ENCODE measurements at places on chromosomes 11 and 22.

DNA sequence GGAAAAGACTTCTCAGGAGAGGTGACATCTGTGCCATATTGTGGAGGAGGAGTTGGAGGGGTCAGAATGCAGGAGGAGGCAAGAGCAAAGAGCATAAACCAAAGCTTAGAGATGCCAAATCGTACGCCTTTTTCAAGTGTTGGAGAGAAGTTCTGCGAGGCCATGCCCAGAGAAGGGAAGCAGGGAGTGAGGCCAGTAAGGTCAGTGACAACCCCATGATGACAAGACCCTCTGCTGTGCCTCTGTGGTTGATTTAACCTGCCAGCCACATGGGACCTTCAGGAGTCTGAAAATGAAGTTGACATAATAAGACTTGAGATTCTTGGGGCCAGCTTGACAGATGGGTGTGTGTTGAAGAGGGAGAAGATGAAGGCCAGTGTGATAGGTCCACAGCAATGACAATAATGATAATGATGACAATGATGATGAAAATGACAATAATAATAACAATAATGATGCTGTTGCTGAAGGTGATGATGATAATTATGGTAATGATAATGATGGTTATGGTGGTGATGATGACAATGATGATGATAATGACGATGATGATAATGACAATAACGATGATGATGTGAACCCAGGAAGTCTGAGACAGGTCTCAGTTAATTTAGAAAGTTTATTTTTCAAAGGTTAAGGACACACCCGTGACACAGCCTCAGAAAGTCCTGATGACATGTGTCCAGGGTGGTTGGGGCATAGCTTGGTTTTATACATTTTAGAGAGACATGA is 152.6 kb upstream of the B3GAT1 start:
- no peak for DNase-seq

GRCh38 chr11:45618897-45619296 is 46.5 kb downstream of the CHST1 start:
- DNase-seq, result no peak

- peak; percentile 82 for DNase-seq
These were observed at the start of the genes NUDT22 and TRPT1 for GRCh38 chr11:64225608-64226506. TSS of gene NUDT22 (plus strand) at chr11:64226274. CDS start at chr11:64226653, 379 bp downstream. TSS of gene TRPT1 (minus strand) at chr11:64226186. CDS start at chr11:64225860, 326 bp downstream.

DNA sequence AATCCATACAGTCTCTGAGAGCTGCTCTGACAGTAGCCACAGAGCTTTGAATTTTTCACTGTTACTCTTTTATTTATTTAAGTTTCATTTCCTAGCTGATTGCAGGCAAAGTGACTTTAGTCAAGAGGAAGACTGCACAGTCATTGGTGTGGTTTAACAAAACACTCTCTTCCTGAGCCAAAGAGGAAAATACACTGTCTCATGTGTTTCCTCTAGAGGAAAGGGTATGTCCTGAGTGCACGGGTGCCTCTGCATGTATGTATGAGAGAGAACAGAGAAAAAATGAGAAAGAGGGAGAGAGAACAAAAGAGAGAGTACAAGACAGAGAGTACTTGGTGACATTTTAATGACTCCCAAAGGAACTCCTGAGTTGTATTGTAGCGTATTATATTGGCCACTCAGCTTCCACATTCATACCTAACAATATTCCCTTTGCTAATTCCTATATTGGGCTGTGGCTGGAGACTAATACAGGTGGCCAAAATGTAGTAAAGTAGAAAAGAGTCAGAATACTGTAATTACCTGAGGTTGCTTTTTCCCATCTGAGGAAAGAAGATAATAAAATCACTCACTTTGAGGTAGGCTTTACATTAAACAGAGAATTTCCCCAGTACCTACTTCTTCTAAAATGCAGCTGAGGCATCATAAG is at the start of gene OR4D9:
OR4D9 (plus strand) TSS at position 599 of the 649 bp plus-strand sequence. CDS start 3,374 bp downstream, outside the sequence.
- DNase-seq, result no peak

- DNase-seq, result no peak
These were observed 53.3 kb upstream of the CLDN5 start for GRCh38 chr22:19577422-19577966.

DNA sequence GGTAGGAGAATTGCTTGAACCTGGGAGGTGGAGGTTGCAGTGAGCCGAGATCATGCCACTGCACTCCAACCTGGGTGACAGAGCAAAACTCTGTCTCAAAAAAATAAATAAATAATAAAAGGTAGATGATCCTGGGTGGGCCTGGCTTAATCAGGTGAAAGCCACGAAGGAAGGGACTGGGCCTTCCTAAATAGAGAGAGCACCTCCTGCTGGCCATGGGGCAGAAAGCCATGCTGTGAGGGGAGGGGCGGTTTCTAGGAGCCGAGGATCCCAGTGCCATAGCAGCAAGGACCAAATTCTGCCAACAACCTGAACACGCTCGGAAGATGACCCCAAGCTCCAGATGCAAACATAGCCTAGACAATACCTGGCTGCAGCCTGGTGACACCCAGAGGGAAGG is 24.5 kb upstream of the DGKZ start:
- DNase-seq, result no peak

DNA sequence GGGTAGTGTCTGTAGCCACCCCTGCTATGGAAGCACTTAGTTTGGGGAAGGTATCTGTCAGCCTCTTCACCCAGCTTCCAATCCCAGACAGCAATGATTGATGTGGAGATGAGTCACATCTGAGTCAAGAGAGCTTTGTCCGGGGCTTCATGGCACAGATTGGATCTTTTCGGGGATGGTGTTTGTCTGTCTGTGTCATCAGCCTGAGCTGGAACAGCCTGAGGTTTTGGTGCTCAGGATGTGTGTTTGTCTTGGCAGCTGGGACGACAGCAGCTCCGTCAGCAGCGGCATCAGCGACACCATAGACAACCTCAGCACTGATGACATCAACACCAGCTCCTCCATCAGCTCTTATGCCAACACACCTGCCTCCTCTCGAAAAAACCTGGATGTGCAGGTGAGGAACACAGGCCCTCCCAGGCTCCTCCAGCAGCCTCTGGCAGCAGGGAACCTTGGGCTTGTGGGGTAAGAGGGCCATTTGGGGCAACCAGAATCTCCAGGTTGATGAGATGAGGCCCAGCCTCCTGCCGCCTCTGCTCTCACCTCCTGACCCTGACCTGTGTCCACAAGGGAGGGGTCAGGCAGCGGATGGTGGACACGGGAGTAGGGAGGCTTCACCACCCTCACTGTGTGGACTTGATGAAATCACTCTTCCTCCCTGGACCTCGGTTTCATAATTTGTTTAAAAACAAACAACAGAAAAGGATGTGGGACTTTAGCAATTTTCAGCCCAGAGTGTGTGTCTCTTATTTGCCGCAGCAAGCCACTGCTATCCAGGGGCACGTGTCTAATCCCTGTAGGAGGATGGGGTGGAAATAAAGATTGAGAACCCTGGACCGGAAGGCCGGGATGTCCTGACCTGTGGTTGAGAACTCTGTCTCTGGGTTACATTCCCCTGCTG is 124.3 kb downstream of the DBX1 start:
- no peak for DNase-seq

- no peak for DNase-seq
These were observed 117.0 kb upstream of the BLID start for GRCh38 chr11:122232985-122233384.

DNA sequence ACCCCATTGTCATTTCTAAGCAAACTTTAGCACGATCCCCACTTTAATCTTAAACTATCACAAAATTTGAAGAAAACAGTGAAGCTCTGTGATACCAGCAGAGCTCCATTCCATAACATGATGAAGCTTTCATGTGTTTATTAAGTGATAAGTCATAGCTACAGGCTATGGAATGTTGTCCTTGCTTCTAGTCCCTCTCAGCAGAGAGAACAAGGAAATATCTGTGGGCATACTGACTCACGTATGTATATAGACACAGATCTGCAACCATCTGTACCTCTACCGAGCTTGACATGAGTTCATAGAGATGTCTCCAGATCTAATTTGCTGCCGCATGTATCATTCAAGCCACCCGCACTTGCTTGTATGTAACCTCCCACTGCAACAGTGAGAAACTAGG is 588.9 kb downstream of the ETS1 start:
- no peak for DNase-seq

- DNase-seq, result no peak
These were observed 716 bp downstream of the AMOTL1 start for GRCh38 chr11:94768602-94769541.

- no peak for DNase-seq
These were observed 37.8 kb upstream of the SC5D start for GRCh38 chr11:121254756-121255155.

DNA sequence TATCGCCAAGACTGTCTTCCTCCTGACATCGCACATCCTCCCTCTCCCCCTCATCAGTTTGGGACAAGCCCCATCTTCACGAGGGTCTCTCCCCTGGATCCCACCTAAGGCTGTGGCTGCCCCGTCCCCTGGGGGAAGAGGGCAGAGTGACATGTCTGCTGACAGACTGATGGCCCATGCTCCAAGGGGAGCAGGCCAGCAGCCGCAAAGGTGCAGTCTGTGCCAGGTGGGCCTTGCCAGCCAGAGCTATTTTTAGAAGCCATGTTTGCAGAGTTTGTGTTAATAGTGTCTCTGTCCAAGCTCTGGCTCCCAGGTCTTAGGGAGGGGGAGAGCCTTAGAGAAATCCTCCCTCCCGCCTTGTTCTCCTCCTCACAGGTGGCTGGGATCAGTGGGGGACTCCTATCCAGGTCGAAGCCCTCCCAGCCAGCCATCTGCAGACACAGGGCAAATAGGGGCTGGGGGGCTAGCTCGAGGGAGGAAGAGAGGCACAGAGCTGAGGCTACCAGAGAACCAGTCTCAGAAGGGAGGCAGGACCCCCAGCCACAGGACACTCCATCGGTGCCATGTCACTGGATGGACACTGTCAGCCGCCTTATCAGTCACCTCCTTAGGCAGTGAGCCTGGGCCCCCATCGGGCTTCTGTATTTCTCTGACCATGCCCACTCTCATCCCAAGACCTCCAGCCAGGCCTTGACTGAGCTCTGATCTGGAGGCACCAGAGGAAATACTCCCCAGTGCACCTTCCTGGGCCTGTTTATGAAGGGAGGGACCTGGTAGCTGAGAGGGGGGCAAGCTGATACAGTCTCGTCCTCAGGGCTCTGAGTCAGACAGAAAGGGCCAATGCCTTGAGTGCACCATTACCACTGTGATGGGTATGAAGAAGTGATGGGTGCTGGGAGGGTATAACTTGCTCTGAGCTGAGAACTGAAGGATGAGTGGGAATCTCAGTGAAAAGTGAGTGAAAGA is 49.3 kb downstream of the CHRDL2 start:
- DNase-seq, result no peak

DNA sequence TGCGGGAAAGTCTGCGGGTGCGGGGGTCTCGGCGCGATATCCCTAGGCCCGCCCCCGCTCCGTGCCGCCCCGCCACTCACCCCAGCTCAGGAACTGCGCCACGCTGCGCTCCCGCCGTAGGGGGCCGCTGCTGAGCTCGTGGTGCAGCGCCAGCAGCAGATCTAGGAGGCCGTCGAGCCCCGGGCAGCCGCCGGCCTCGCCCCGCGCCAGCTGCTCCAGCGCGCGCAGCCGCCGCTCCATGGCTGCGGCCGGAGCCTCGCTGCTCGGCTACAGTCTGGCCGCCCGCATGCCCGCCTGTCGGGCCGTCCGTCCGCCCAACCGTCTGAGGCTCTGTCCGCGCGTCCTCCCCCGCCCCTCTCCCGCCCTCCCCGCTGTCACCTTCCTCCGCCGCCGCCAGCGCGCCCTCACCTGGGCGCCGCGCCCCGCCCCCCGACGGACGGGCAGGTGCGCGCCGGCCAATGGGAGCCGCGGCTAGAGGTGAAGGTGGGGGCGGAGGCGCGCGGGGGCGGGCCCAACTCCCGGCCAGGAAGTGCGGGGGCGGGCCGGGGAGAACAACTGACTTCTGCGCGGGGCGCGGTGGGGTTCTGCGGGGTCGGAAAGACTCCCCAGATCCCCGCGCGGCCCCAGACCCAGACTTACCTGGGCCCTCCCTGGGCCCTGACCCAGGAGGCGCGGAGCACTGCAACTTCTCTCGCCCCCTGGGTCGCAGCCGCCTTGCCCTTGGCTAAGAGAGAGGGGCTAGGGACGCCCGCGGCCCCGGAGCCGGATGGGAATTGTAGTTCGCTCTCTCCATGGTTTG is at the start of gene CDC42BPG:
CDC42BPG (minus strand) TSS at position 324 of the 799 bp plus-strand sequence; CDS start at position 240, 84 bp downstream.
- peak; percentile 35 for DNase-seq

DNA sequence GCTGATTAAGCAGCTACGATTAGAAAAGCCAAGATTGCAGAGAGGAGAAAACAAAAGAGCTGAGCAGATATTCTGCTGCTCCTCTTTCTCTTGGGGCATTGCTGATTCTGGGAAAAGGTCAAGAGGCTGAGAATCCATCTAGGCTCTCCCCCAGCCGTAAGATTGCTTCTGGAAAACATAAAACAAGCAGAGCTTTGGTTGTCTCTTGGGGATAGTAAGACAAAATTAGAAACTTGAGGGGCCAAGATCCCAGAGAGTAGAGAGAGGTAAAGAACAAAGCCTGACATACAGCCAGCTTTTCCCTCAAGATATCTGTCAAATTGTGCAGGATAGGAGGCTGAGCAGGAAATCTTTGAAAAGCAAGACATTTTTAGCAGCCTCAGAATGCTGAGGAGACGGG is 158.2 kb downstream of the TTC28 start:
- DNase-seq, result no peak

All from activated CD8-positive, alpha-beta memory T cell treated with anti-CD3 and anti-CD28 coated beads for 4 hours (primary cell).